ENCODE measurements at places on chromosomes 11 and 22. TPM values are rescaled to one million over a fixed set of nuclear protein-coding genes. Genes with fewer than 3 reads are reported as not detected.

GRCh38 chr11:112834277-112834755, 126.9 kb upstream of the NCAM1 start:
- H3K4me1 ChIP-seq: no peaks in the 10 kb centered on the region
- H3K27ac ChIP-seq: no peak overlapping the region
- H3K36me3 ChIP-seq: no peaks in the 10 kb centered on the region

DNA sequence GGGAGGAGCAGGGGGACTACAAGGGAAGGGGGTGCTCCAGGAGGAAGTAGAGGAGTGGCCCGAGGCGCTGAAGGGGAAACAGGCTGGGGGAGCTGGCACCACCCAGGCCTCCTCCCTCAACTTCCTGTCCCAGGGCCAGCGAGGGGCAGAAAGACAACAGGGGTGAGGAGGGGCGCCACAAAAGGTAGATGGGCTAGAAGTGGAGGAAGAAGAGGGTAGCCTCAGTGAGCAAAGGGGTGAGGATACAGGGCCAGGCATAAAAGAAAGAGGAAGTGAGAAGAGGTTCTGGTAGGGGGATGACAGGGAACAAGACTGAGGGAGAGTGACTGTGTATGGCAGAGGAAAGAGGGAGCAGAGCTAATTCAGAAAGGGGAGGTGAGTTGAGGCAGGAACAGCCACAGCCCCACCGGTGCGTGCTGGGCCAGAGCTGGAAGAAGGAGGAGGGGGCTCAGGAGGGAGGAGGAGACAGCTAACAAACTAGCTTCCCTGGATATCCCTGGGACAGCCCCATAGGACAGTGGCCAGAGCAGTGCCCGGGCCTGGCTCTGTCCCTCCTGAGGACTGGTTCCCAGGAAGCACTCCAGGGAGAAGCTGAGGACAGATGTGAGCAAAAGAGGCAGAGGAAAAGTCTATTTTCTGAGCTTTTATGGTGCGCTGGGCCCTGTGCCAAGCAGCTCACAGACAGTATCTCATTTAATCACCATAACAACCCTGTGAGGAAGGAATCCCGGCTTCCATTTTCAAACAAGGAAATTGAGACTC, 8.5 kb downstream of the DCHS1 start:
- H3K4me1 ChIP-seq: peaks cover 28% of the 10 kb centered on the region
- DNase-seq: no peak
- no peaks in the 10 kb centered on the region for H3K36me3 ChIP-seq
- H3K4me3 ChIP-seq: peak overlapping the region; percentile 38
- no peaks in the 10 kb centered on the region for H3K27me3 ChIP-seq

DNA sequence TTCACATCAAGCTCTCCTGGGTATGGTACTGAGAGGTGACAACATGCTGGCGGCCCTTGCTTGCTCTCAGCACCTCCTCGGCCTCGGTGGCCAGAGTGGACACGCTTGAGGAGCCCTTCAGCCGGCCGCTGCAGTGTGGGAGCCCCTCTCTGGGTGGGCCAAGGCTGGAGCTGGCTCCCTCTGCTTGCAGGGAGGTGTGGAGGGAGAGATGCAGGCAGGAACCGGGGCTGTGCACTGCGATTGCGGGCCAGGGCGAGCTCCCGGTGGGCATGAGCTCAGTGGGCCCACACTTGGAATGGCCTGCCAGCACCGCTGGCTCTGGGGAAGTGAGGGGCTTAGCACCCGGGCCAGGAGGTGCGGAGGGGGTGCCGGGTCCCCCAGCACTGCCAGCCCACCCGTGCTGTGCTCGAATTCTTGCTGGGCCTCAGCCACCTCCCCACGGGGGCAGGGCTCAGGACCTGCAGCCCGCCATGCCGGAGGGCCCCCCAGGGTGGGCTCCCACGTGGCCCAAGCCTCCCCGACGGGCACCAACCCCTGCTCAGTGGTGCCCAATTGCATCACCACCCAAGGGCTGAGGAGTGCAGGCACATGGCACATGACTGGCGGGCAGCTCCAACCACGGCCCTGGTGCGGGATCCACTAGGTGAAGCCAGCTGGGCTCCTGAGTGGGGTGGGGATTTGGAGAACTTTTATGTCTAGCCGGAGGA, 106.2 kb downstream of the RAB38 start:
- H3K4me3 ChIP-seq: no peak overlapping the region
- no peak for DNase-seq
- H3K27me3 ChIP-seq: peaks cover 7% of the 10 kb centered on the region

DNA sequence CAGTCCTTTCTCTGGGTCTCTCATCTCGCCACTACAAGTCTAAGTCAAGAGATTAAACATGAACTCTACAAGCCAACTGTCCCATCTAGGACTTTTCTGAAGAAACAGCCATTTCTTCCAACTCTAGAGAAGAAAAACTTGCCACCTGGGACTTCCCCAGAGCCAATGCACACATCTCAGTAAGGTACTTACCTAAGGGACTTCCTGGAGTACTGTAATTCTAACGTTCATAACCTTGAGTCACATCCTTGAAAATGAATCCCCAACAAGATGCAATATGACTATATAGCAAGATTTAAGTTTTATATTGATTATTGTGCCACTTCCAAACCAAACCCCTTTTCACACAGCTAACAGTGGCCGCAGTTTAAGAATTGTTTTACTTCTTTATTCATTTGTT, 11.9 kb upstream of the ISX start:
- H3K4me3 ChIP-seq: no peak overlapping the region
- no peak overlapping the region for H3K27ac ChIP-seq
- no peaks in the 10 kb centered on the region for H3K36me3 ChIP-seq
- H3K4me1 ChIP-seq: no peaks in the 10 kb centered on the region
- H3K27me3 ChIP-seq: no peaks in the 10 kb centered on the region

- DNase-seq: no peak
These were observed 17.4 kb downstream of the LRRC32 start for GRCh38 chr11:76653012-76653673.

DNA sequence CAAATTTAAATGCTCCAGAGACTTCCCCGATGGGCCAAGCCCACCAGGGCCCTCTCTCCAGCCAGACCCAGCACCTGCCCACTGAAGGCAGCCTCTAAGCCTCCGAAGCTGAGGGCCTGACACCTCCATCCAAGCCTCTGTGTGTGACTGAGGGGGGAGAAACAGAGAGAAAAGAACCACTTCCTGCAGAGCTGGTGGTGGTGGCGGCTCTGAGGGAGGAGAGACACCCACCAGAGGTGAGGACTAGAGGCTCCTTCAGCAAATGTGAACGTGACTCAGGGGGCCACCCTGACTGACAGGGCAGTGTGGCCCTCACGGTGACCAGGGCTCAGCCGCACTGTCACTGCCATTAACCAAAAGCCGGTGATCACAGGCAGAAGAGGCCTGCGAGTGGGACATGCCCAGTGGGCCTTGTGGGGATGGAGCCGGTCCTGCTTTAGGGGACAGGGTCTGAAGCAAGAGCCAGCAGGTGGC, 31.0 kb upstream of the CD5 start:
- peaks cover 4% of the 10 kb centered on the region for H3K36me3 ChIP-seq
- peak overlapping the region; percentile 83 for H3K27ac ChIP-seq
- peak; percentile 71 for DNase-seq
- H3K27me3 ChIP-seq: no peaks in the 10 kb centered on the region

DNA sequence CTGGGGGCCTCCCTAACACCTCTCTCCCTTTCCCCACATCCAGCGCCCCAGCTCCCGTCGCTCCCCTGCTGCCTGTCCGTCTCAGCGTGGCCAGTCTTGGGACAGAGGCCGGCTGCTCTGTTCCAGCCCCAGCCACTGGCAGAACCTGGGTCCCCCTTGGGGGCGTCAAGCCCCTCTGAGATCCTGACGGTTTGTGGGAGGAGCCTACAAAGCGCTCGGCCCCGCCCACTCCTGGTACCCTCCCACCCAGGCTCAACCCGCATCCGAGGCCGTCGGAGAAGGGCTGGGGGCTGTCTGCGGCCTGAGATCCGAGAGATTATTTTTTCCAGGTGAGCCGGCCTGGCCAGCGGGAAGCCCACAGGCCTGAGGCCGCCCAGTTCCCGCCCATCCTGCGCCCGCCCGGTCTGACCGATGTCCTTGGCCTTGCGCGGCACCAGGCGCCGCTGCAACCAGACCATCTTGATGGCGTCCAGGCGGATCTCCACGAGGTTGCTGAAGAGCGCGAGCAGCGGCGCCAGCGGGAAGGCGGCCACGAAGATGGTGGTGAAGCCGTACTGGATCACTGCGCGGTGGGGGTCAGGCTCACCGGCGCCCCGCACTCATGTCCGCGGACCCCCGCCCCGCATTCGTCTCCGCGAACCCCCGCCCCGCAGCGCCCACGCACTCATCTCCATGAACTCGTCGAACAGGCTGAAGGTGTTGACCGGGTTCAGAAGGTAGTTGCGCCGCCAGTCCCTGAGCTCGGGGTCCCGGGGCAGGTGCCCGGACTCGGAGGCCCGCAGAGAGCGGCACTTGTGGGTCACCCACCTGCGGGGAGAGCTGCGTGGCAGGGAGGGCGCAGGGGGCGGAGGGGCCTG, 5.5 kb upstream of the SIGIRR start:
- H3K4me3 ChIP-seq: no peak overlapping the region
- DNase-seq: no peak
- no peaks in the 10 kb centered on the region for H3K27me3 ChIP-seq
- no peaks in the 10 kb centered on the region for H3K4me1 ChIP-seq

Gene PNPLA3
- total RNA-seq: not detected

Data from T-cell (primary cell).